Stimulated activated CD4-positive, alpha-beta T cell treated with anti-CD3 and anti-CD28 coated beads, Interleukin-15, amount 100 ng/mL, for 1 hour (primary cell): ENCODE measurements at places on chromosomes 4 and X.
A peak's percentile ranks its signal among the peaks of the same experiment; 100 is the strongest.

DNA sequence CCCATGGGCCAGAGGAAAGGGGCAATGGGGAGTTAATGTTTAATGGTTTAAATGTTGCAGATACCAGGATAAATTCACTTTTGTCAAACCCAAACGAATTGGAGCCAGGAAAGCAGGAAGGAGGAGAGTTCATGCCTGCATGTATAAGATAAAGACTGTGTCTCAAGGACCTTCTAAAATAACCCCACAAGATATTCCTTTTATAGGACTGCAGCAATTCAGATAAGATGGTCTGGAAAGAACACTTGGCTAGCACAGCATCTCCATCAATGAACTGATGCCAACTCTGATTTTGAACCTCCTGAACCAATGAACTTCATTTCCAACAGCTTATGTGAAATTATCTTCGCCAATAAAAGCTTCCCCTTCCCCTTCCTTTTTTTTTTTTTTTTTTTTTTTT lies 31.3 kb upstream of the LONRF3 start:
- DNase-seq: no peak

DNA sequence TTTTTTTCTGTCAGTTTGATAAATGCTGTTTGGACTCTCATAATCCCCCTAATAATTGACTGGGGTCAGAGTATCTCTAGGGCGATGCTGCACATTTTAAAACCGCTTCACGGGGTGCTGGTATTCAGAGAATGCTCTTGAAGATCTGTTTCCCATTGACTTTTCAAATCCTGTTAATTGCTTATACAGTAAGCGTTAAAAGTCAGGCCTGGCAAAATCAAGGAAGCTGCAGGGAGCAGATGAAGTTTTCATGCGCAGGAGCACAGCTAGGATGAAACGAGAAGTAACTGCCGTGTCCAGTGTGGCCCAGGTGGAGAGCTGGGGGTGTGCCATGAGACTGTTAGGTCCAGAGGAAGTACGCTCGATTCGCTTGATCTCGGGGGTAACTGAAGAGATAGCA lies 312.9 kb downstream of the TRIML1 start:
- DNase-seq: no peak

- no peak for DNase-seq
These were observed 17.0 kb downstream of the PDGFC start for GRCh38 chr4:156954587-156954986.

- peak; percentile 46 for DNase-seq
These were observed 2.4 kb downstream of the SPRY1 start for GRCh38 chr4:123398853-123399626.

DNA sequence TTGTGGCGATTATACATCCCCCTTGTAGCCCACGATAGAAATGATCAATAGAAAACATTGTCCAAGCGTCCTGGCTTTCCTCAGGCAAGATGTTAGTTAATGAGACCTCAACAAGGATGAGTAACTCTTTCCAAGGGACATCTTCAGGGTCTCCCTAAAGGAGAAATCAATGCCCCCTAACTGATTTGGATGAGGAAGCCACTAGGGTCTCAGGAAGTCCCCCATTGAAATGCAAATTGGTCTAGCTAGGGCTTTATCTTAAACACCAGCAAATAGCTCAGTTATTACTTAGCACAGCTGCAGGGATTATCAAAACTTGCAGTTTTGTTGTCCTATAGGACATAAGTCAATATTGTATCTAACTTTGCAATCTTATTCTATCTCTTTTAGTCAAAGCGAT lies 721.5 kb downstream of the IL1RAPL1 start:
- no peak for DNase-seq

- DNase-seq: no peak
These were observed 31.5 kb downstream of the QDPR start for GRCh38 chr4:17480210-17480927.

GRCh38 chr4:110587666-110588285 lies 35.1 kb downstream of the PITX2 start:
- DNase-seq: no peak

DNA sequence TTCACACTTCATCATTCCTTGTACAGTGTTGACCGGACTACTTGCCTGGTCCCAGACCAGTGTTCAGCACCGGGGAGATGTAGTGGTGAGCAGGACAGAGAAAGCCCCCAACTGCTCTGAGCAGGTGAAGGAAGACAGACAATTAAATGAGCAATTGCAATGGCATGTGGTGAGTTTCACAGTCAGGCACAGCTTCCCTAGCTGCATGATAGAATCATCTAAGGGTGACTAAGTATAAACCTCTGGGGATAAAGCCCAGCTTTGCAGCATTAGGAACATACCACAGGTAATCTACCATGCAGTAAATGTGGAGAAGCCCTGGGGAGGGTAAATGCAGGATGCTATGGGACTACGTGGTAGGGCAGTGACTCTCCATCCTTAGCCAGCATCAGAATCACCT lies 47.8 kb downstream of the TMA16 start:
- no peak for DNase-seq

DNA sequence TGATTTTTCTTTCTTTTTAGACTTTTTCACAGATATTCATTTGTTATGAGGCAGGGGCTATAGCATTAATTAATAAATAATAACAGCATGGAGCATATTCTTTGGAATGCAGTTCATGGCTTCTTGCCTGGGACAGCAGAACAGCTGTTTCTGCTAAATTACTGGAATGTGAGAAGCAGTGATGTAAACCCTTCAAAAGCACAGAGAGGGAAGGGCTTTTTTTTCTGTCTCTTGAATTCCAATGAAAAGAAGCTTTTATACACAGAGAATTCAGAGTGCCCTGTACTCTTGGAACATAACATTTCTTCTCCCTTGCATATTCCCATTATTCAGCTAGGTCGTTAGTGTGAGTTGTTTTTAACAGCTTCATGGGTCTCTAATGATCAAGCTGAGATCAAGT lies 28.5 kb upstream of the ANK2 start:
- no peak for DNase-seq

DNA sequence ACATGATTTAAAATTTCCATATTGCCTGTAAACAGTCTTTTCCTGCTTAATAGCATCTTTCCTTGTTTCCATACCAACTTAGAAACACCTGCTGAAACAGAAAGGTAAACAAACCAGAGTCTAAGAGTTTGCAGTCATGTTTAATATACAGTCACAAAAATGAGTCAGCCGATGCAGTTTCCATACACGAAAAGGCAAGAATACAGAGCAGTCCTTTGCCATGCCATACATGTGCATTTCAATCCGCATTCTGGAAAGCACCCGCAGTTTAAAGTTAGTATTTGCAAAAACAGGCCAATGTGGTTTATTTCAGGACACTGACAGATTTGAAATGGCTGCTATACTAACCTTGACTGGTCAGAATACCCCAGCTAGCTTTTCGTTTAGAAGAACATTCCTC lies 32.1 kb downstream of the ASB5 start:
- DNase-seq: no peak

DNA sequence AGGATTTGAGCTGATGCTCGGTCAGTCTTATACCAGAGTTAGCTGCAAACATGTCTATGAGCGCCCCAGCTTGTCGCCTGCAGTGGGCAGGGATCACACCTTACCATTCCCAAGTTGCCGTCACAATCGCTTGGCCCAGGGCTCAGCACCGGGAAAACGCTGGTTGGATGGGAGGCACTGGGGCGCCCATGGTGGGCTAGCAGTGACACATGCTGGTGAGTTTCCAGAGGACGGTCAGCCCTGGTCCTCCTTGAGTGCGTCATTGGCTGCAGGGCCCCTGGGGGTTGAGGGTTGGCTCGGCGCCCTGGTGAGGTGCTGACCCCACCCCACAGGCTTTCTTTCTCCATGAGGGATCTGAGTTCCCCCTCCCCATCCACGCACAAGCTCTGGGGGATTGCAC lies 50.4 kb downstream of the SORCS2 start:
- DNase-seq: no peak

DNA sequence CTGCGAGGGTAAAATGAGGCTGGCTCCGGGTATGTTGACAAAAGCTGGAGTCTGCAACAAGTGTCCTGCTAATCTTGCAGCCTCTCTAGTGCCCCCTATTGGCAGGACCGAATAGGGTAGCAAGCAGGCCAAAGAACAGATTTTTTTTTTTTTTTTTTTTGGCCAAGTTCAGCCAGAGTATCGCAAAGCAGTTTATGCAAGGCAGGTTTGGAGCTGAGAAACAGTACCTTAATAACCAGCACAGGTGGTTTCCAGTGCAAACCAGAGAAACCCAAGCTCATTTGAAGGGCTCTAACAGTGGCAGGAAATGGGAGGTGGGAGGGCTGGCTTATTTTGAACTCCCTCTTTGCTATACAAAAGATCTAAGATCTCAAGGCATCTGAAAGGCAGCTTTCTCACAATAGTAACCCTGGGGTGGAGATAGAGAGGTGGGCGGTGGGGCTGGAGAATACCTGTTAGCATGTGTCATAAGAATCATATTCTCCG lies 38.2 kb upstream of the OCIAD2 start:
- DNase-seq: no peak

DNA sequence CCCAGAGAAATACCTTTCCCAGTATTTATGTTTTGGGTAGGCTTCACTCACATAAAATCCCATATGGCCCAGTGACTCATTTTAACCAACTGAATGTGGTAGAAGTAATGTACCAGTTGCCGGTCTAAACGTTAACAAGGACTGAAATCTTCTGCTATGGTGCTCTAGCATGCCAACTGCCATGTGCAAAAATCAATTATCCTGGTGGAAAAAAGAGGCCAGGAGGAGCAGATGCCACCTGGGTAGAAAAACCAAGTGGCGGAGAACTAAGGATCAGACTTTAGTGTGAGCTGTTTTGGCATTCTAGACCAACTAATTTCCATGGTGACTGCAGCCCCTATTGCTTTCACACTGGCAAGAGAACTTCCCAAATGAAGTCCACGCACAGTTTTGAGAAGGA lies 1660.7 kb upstream of the ADGRL3 start:
- no peak for DNase-seq

GRCh38 chr4:48483006-48483776 lies at the start of gene SLC10A4:
Gene SLC10A4, plus strand, starts transcription at chr4:48483343. Its CDS starts 219 bp downstream, at chr4:48483562.
- DNase-seq: no peak

GRCh38 chr4:89373394-89373793 lies 65.8 kb upstream of the GPRIN3 start:
- DNase-seq: no peak

DNA sequence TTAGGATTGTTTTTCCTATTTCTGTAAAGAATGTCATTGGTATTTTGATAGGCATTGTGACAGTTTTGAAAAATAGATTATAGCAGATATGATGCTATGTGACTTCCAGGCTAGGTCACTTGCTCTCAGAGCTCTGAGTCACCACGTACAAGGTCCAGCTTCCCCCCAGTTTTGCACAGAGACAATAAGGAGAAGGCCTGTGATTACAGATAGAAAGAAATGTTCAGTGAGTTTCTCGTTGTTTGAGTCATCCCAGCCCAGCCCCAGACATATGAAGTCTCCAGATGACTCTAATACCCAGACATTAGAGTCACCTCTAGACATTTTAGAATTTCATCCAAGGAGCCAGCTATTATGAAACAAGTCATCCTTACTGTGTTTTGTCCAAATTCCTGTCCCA lies 57.2 kb downstream of the MFAP3L start:
- no peak for DNase-seq

DNA sequence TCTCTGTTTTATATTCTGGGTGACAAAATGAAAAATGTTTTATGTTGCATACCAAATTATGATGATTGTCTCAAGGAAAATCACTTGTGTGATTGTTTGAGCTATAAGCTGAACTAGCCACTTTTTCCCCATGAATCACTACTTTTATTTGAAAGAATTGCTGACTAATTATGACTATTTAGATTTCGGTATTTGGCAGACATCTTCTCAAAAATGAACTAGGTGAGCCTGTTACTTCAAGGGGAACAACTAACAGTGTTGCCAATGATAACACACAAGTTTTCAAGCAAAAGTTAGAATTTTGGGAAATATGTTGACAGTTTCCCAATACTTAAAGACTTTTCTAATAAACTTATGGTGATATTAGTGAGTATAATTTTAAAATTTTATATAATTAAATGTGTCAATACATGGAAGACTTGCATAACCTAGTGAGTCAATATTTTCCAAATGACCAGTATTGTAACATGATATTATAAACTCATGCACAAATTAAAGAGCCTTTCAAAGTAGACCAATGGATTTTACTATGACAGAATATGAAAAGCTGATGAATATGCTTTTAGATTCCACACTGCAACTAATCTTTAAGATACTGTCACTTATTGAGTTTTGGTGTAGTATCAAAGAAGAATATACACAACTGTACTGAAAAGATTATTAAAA lies 187.7 kb upstream of the GATB start:
- DNase-seq: no peak

- DNase-seq: no peak
These were observed 230.8 kb downstream of the CPE start for GRCh38 chr4:165609653-165610052.

DNA sequence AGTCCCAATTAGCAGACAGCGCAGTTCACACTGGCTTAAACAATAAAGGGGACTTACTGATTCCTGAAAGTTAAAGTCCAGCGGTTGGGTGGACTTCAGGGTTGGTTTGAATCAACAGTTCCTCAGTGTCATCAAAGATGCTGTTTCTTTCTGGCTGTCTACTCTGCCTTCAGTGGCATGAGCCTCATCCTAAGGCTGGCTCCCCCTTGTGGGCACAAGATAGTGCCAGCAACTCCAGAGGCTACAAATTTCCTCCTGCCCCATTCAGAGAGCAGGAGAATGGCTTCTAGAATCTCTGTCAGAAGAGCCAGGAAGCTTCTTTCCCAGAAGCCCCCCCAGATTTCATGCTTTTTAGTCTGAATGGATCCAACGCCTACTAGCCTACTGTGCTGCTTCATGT lies 82.4 kb upstream of the MTM1 start:
- DNase-seq: peak; percentile 16

DNA sequence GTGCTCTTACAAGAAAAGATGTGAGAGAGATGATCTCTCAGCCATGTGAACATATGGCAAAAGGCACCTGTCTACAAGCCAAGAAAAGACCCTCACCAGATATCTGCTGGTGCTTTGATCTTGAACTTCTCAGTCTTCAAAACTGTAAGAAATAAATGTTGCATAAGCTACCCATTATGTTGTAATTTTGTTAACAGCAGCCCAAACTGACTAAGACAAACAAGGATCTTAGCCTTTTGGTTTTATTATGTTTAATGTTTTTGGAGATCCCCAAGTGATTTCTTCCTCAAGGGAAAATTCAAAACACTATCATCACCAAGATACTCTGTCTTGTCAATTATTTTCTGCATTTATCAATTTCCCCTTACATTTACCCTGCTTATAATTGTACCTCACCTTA lies 21.8 kb upstream of the CCNI start:
- no peak for DNase-seq

- no peak for DNase-seq
These were observed 19.5 kb upstream of the CXCR3 start for GRCh38 chrX:71637848-71638247.
